ENCODE measurements at places on chromosomes 4 and X. TPM values are rescaled to one million over a fixed set of nuclear protein-coding genes. Genes with fewer than 3 reads are reported as not detected.

Gene NEUROG2
- total RNA-seq: not detected

Gene GC
- 0.23 TPM for total RNA-seq

Gene MAGEB1
- not detected for total RNA-seq

Gene ARHGAP6
- 4.1 TPM for total RNA-seq

Gene CPLX1
- total RNA-seq: 0.46 TPM

DNA sequence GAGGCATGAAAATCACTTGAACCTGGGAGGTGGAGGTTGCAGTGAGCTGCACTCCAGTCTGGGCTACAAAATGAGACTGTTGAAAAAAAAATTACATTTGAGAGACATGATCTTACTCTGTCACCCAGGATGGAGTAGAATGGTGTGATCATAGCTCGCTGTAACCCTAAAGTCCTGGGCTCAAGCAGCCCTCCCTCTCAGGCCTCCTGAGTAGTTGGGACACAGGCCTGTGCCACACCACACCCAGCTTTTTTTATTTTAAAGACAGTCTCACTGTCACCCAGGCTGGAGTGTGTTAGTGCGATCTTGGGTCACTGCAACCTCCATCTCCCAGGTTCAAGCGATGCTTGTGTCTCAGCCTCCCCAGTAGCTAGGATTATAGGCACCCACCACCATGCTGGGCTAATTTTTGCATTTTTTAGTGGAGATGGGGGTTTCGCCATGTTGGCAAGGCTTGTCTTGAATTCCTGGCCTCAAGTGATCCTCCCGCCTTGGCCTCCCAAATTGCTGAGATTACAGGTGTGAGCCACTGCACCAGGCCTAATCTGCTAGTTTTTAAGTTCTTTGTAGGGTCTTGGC is 6.1 kb downstream of the RPS3A start:
- no peak for DNase-seq

GRCh38 chrX:16601885-16602284 is 48.1 kb upstream of the S100G start:
- no peak for DNase-seq

DNA sequence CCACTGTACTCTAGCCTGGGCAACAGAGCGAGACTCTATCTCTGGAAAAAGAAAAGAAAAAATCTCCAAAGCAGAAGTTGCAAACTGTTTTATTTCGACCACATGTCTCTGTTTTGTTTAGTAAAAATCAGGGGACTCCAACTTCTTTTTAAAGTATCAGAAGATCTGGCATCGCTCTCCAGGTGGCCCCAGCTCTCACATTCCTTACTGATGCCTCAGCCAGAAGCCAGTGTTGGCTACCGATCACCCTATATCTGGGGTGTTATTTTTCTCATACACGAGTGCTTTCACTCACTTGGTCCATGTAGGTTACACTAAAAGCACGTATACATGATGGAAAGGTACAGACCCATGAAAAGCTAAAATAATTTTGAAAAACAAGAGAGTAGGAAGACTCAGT is 8.3 kb downstream of the MPP1 start:
- DNase-seq: no peak

GRCh38 chr4:2163311-2163821 is 78.6 kb downstream of the HAUS3 start:
- DNase-seq: no peak

DNA sequence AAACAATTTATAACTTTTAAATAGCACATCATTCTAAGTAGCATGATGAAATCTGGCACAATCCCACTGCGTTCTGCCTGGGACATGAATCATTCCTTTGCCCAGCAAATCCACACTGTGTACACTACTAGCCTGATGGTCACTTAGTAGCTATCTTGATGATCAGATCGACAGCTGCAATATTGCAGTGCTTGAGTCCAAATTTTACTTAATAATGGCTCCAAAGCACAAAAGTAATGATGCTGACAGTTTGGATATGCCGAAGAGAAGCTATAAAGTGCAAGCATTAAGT is 86.6 kb upstream of the NPNT start:
- no peak for DNase-seq

DNA sequence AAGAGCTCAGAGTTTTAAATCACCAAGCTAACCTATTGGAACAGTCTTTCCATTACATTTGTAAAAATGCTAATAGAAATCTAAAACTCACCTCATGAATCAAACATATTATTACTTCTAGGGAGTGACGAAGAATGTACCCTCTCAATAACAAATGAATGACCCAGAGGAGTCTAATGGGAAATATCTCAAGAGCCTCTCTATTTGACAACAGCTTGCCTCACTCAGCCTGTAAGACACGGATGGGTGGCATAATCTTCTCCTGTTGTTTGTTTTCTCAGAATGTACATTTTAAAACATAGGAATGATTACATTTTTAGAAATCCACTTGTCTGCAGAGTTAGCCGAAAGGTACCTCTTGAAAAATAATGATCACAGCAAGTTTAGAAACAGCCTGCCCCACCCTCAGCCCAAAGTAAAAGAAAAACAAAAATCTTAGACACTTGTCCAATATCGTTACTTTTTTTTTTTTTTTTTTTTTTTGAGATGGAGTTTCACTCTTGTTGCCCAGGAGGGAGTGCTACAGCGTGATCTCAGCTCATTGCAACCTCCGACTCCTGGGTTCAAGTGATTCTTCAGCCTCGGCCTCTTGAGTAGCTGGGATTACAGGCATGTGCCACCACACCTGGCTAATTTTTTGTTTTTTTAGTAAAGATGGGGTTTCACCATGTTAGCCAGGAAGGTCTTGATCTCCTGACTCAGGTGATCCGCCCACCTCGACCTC is 183.6 kb upstream of the FTHL17 start:
- DNase-seq: no peak

DNA sequence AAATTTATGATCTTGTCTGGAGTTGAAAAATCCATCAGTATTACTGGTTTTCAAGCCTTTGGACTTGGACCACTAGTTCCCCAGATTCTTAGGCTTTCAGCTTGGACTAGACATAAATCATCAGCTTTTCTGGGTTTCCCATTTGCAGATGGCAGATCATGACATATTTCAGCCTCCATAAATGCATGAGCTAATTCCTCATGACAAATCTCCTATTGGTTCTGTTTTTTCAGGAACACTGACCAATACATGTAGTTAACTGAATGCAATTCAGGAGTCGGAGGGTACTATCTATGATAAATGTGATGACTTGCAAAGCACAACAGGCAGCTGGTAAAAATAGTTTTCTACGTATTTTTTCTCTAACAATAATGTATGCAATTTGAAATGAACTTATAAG is 635.6 kb downstream of the TRAM1L1 start:
- DNase-seq: no peak

DNA sequence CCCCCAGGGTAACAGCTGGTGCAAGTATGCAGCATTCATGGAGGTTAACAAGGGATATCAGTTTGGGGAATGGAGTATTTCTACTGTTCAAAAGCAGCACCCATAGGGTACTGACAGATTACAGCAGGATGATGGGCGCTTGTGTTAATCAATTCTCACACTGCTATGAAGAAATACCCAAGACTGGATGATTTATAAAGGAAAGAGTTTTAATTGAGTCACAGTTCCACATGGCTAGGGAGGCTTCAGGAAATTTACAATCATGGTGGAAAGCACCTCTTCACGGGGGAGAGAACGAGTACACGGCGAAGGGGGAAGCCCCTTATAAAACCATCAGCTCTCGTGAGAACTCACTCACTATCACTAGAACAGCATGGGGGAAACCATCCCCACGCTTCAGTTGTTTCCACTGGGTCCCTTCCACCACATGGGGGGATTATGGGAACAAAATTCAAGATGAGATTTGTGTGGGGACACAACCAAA is 64.1 kb downstream of the TNIP2 start:
- DNase-seq: no peak

DNA sequence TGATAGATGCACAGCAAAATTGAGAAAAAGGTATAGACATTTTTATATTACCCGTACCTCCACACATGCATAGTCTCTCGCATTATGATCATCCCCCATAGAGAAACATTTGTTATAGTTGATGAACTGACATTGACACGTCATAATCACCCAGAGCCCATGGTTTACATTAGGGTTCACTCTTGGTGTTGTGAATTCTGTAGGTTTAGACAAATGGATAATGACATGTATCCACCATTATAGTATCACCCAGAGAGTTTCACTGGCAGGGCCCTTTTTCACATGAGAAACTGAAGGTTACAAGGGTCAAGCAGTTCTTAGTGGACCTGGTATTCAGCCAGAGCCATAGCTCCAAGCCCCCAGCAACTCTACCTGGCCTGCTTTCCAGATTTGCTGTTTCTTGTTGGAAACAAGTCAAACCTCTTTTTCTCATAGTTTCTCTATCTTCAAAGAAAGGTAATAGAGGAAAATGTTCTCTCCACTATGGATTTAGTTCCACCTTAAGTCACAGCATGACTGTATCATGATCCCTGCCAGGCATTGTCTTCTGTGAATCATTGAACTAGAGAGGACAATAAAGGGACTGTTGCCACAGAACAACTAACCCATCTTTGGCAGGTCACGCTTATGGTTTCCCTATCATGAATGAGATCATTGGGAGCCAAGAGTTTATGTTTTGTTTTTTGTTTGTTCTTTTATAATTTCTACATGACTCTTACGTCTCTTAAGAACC is 64.0 kb downstream of the HHIP start:
- no peak for DNase-seq

- DNase-seq: no peak
These were observed 124.2 kb upstream of the EOLA2 start for GRCh38 chrX:150062292-150063137.

GRCh38 chr4:138522366-138522765 is 280.2 kb upstream of the SLC7A11 start:
- DNase-seq: peak; percentile 11

- DNase-seq: no peak
These were observed 83.2 kb downstream of the FUNDC1 start for GRCh38 chrX:44459501-44459900.

GRCh38 chr4:73086095-73086868 is 16.8 kb upstream of the COX18 start:
- no peak for DNase-seq

DNA sequence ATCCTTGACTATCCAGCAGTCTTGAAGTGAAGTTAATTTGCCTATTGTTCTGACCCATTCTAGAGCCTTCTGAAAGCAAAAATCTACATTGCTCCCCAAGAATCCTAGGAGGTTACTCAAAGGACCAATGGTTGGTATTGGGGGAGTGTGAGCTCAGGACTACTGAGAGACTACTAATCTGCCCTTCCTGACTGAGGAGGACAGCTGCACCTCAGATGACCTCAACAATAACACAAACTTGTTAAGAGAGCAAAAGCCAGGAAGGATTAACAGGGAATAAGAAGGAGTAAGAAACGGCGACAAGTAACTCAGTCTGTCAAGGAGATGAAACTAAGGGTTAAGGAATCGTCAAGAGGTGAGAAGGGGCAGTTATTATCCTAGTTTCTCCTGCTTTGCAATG is 43.4 kb downstream of the IDS start:
- DNase-seq: no peak
